ENCODE measurements at places on chromosomes 12 and 14.
A peak's percentile ranks its signal among the peaks of the same experiment; 100 is the strongest.

DNA sequence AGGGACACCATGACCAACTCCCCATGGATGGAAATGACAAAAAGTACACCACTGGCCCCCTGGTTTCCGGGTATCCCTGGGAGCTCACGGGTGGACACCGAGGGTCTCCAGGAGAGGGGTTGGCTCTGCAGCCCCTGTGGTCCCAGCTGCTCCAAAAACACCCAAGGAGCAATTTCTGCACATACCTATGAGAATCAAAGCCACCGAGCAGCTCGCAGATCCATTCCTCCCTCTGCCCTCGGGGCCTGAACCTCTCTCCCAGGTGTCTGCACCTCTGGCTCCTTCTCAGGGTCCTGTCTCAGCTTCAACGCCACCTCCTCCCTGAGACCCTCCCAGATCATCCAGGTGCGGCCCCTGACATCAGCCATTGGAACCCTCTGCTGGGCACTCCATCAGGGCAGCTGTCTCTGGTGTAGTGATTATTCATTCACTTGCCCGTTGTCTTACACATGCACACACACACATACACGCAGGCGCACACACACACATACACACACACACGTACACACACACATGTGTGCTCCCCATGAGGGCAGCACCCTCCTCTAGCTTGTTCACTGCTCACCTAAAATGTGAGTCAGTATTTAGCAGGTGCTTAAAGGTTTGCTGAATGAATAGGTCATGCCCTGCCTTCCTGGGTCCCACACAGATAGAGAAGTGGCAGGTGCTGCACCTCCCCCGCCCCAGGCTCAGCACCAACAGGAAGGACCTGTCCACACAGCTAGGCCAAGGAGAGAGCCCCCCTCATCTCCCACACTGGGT lies 5.9 kb downstream of the RIMBP2 start:
- DNase-seq = no peak

DNA sequence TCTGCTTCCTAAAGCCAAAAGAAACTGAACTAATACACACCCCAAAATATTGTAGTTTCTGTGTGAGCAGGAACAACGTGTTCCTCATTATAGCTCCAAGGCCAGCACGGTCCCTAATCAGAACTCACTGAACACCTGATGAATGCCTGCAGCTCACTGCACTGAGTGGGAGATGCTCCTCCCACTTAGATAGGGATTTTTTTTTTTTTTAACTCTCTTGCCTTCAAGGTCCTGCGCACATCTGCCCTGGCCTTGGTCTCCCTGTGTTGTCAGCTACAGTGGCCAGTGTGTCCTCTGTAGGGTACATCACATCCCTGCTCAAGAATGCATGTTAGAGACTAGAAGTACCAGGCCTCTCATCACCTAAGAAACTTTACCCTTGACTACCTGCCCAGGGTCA lies 44.3 kb upstream of the TMPO start:
- no peak for DNase-seq

DNA sequence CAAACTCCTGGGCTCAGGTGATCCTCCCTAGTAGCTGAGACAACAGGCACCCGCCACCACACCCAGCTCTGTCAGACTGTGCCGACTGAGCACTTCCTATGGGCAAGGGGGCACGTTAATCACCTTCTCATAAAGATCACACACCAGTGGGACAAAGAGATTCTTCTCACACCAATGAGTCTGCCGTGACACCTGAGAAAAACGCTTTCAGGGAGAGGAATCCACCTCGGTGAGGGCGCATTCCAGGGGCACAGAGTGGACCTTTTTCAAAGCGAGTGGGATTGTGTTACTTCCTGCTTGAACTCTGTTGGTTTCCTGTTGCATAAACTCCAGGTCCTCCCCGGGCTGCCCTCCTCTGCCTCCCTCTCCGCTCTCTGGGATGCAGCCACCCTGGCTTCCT lies 17.5 kb upstream of the SCARB1 start:
- DNase-seq = no peak

GRCh38 chr12:6827437-6827911 lies 733 bp upstream of the P3H3 start:
- peak; percentile 82 for DNase-seq

- no peak for DNase-seq
Observed at GRCh38 chr12:50986966-50987737, 34.8 kb downstream of the HIGD1C start.
